ENCODE measurements at places on chromosomes 7 and 10.

DNA sequence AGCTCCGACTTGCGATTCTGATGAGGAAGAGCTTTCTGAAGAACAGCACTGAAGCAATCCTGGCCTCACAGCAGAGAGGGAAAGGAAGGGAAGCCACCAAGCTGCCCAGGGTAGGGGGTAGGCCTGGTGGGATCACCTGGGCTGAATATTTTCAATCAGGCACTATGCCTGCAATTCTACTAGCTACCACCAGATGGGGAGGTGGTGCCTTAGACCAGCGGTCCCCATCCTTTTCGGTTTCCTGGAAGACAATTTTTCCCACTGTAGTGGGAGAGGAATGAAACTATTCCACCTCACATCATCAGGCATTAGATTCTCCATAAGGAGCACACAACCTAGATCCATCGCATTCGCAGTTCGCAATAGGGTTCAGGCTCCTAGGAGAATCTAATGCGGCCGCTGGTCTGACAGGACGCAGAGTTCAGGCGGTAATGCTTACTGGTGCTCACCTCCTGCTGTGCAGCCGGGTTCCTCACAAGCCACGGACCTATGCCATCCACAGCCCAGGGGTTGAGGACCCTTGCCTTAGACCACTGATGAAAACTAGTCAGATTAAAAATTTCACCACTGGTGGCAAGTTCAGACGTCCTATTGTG lies 2.7 kb downstream of the LRRC20 start:
- no peak for DNase-seq

DNA sequence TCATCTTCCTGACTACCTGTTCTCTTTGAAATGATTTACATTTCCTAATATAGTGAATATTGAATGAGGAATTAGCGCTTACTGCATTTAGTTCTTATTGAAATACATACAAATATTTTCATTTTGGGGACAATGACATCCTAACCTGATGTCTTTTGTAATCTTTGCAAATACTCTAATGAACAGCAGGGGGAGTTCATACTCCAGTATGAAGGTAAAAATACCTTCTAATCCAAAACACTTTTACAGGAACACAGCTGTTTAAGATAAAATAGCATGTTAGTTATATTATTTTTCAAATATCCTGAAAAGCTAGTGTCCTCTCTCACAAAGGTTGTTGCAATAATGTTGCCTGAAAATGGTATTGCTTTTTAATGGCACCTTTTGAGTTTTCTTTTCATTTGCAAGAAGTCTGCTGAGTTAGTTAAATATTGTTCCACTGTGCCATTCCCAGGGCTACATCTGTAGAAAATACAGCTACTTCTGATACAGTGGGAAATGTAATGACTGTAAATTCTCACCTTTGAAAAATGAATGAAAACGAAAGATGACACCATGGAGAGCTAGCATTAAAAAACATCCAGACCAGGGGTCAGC lies 400.0 kb downstream of the PHF14 start:
- DNase-seq, result no peak

GRCh38 chr10:3980660-3981059 lies 195.7 kb upstream of the KLF6 start:
- no peak for DNase-seq

GRCh38 chr7:121957626-121958025 lies 84.7 kb downstream of the PTPRZ1 start:
- DNase-seq, result no peak

DNA sequence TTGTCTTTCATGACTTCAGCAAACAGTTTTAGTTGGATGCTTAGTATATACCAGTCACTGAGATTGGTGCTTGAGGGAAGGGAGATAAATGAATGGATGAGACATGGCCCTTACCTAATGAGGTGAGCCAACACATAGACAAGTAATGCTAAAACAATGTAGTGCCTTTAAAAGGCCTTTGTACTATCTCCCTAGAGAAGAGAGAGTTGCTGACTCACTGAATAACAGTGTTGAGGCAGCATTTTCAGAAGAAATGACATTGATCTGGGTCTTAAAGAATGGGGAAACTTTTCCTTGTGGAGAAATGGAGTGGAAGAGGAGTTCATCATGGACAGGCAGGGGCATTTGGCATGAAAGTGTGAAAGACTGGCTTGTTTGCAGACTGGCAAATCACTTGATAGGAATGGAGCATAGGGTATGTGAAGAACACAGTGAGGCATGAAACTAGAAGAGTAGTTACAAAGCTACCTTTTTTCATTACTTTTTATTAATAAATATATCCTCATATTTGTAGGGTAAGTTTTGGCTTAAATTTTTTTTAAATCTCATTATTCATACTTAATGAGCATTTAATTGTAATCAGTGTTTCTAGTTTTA lies 91.2 kb downstream of the KAT6B start:
- no peak for DNase-seq

DNA sequence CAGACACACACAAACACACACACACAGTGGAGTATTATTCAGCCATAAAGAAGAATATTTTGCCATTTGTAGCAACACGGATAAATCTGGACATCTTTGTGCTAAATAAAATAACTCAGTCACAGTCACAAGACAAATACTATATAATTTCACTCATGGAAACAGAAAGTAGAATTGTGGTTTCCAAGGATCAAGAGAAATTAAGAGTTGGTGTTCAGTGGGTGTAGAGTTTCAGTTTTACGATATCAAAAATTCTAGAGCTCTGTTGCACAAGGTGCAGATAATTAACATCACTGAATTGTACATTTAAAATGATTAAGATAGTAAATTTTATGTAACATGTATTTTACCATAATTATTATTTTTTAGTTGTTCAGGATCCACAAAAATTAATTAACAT lies 1235.0 kb downstream of the XPNPEP1 start:
- no peak for DNase-seq

GRCh38 chr7:154899862-154900261 lies 103.1 kb downstream of the PAXIP1 start:
- no peak for DNase-seq

- no peak for DNase-seq
These were observed 472.1 kb downstream of the SEMA3D start for GRCh38 chr7:84714765-84715164.

DNA sequence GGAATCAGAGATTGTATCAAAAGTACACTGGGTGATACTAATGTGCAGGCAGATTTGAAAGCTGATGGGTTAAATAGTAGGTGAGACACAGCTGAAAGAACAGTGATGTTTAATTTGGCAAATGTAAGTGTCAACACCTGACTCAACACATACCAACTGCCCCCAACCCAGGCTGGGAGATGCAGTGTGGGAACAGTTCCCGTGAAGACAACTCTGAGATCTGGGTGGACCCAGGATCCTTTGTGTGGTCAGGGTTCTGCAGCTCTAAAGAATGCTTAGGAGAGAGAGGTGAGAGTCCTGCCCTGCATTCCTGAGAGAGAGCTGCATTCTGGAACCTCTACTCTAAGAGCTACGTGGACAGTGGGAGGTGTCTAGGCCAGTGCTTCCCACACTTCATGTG lies 479.7 kb downstream of the RPS24 start:
- no peak for DNase-seq

GRCh38 chr10:114688786-114689185 lies 30.7 kb upstream of the ABLIM1 start:
- DNase-seq, result no peak

DNA sequence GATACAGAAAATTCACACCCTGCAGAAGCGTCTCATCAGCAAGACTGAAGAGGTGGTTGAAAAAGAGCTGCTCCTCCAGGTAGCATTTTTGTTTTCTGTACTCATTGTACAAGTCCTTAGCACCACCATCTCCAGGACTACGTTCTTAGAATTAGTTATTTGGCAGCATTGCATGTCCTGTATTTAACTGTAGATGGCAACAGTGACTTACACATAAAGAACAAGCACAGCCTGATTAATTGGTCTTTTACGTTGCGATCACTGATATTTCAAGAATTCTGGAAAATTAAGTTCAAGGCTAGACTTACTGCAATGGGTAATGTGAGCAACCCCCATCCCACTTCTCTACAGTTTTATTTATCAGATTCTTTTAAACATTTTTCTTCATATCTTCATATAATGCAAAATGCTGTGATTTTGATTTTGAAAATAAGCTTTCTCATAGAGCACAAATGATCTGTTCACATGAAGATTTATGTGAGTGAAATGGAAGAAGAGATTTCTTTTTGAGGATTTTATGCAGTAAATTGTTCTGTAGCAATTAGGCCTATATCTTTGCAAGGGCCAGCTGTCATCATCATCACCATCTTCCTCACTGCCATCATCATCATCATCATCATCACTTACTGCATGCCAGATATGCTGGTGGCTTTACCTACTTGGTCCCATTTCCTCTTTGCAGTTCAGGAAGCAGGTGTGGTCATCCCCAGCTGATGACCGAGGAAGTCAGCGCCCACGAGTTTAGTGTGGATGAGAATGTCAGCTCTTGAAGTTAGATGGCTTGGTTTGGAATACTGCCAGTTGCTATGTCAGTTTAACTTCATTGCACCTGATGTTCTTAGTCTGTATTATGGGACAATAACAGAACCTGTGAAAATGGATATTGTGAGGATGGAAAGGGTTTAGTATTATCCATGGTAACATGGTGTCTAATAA lies 53.4 kb downstream of the CFAP58 start:
- DNase-seq, result peak; percentile 24
